ENCODE measurements at places on chromosomes 5 and 9.

DNA sequence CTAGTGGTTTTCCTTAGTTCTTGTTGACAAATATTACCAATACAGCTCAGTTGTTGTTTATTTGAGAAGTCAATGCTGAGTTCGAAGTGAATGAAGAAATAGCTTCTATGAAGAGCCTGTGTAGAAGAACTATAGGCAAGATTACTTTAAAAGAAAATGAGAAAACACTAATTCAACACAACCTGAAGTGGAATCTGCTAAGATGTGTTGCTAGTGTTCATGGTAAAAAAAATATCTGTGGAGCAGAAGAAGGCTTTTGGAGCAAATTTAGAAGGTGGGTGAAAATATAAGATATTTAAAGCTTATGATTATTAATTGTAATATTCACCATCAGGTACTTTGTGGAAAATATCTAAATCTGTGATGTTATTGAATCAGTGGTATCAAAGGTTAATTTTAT is 2.5 kb upstream of the DOCK2 start:
- no peak for DNase-seq

DNA sequence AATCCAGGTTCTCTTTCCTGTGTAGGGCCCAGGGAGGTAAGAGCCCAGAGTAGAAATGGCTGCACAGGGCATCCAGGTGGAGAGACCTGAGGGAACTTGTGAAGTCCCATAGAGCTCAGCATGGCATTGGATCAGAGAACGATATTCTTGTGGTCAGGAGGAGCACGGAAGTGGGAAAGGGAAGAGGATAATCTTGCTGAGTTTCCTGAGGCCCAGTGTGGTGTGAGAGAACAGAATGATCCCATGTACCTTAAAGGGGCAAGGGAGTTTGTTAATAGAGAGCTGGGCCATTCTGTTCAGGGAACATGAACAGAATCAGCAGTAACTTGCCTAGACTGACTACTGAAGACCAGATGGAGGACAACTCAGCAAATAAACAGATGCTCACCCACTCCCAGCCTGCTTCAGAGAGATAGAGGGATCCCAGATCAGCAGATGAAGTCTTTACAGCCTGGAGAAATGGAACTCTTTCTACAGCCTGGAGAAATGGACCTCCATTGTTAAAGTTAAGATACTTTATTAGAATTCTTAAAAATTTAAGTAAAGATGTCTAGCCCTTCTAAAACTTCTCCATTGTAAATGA is 119.7 kb upstream of the ELL2 start:
- no peak for DNase-seq

DNA sequence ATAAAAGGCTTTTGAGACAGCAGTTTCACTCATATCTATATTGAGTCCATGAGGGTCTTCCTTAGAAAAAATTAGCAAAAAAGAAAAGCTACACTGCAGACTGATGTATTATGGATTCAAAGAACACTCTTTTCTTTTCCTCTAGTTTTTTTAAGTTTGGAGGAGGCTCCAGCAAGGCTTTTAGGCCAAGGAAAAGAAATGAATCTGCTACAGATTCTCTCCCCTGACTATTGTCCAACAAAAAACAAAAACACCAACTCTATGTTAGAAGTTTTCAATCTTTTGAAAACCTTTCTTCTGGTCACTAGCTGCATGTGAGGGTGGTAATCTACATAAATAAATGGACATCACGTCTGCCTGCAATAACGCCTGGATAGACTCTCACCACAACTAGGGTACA is 310.4 kb downstream of the ARL15 start:
- DNase-seq, result no peak

GRCh38 chr5:36723912-36724311 is 117.5 kb downstream of the SLC1A3 start:
- no peak for DNase-seq

GRCh38 chr9:123933440-123934212 is 3.7 kb upstream of the DENND1A start:
- DNase-seq, result no peak

DNA sequence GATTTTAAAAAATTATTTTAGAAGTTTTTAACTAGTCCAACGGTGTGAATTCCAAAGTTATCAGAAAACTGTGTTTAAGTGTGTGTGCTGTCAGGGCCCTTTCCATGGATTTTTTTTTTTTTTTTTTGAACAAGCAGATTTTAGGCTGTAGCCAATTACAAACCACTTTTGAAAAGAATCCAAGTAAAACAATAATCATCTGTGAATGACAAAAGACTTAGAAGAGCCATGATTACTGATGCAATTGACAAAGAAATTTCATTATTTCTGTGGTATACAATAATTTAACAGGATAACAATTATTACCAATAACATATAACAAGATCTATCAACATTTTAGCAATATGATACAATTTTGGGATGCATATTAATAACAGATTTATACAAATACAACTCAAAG is 16.2 kb upstream of the PAIP1 start:
- DNase-seq, result no peak

DNA sequence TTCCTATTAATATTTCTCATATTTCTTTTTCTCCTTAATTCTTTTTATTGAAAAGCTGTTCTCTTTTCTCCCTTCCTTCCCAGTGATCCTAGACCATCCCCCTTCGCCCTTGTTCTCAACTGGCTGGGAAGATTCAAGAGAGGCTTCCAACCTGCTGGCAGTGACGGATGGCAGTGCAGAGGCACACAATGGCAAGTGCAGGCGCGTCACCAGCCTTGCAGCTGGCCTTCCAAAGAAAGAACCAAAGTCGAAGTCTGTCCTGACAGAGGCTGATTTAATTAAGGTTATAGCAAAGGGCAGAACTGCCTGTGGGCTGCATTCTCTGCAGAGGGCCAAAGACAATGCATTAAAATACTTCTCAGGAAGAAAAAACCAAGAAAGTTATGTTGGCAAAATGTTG is 7.4 kb downstream of the CEMIP2 start:
- no peak for DNase-seq

- DNase-seq, result no peak
Measured at GRCh38 chr9:811106-811531, 30.4 kb upstream of the DMRT1 start.

- no peak for DNase-seq
Measured at GRCh38 chr5:170716396-170716795, 67.1 kb upstream of the GABRP start.

- DNase-seq, result no peak
Measured at GRCh38 chr9:93264338-93265125, 80.6 kb downstream of the WNK2 start.

DNA sequence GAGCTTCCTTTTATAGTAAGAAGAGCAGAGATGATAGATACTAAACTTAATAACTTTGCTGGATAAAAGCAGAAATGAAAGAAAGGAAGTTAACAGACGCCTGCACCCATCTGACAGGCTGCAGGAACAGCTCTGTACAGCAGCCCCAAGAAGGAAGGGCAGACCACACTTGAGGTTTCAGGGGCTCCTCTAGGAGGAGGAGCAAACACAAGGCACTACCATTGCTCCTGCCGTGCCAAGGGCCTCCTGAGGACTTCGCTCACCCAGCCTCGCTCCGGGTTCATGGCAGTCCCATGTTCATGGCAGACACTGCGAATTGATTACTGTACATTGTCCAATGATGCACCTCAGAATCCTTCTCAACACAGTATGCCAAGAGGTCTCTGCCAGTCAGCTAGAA is 85.1 kb downstream of the AMBP start:
- no peak for DNase-seq

- DNase-seq, result no peak
Measured at GRCh38 chr5:86786955-86787354, 169.2 kb downstream of the COX7C start.

DNA sequence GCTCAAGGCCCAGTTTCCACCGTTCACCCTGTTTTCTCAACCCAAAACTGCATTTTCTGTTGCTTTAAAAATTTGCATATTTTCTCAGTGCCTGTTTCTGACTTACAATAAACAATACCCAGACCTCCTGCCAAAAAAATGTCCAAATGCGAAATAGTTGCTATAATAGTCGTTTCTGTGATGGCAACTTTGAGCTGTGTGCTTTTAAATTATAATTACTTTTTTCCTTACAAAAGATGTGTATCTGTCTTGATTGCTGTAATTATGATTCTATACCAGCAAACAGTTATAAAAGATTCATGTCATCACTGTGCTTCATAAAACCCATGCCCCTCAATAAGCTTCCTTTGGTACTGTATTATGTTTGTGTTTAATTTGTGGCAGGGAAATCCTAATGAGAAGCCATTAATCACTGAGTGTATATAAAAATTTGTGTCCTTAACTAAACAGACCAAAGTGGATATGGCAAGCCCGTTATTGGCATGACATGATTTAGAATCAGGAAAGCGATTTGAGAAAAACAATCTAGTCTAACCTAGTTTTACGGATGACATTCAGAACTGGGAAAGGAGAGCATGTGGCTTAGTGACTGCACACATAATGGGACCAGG is 5.4 kb upstream of the SLC1A3 start:
- no peak for DNase-seq

- DNase-seq, result no peak
Measured at GRCh38 chr5:107937204-107937603, 266.5 kb upstream of the EFNA5 start.

- DNase-seq, result no peak
Measured at GRCh38 chr9:1599961-1600360, 415.2 kb upstream of the SMARCA2 start.

DNA sequence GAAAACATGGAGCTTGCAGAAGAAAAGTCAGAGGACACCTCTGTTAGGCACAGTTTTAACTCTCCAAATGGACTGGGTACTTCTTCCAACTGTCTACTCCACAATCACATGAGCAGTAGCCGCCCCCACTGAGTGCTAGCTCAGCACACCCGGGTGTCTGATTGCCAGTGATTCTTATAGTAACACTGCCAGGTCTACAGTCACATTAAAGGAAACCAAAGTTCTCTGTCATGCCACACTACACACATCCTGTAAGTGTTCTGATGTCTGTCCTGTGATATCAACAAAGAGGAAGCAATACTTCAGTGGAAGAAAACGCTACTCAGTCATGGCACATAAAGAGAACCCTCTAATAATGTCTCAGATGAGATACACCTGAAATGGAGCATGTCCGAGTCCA is at the start of gene HAVCR2:
HAVCR2 (minus strand) TSS at position 69 of the 400 bp plus-strand sequence; CDS start at position 8, 61 bp downstream.
- no peak for DNase-seq

GRCh38 chr9:26524267-26524666 is 368.3 kb downstream of the CAAP1 start:
- no peak for DNase-seq

- no peak for DNase-seq
Measured at GRCh38 chr9:125646217-125646616, 60.8 kb downstream of the MAPKAP1 start.

GRCh38 chr5:14032918-14033317 is 88.4 kb upstream of the DNAH5 start:
- DNase-seq, result no peak

DNA sequence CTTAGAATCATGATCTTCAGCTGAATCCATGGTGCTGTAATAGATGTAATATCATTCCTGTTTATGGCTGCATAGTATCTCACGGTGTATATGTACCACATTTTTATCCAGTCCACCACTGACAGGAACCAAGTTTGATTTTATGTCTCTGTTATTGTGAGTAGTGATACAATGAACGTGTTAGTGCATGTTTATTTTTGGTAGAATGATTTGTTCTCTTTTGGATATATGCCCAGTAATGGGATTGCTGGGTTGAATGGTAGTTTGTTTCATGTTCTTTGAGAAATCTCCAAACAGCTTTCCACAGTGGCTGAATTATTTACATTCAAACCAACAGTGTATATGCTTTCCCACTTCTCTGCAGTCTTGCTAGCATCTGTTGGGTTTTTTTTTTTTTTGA is 175.1 kb upstream of the CDH10 start:
- DNase-seq, result no peak

All from stimulated activated CD4-positive, alpha-beta T cell treated with anti-CD3 and anti-CD28 coated beads, Interleukin-1b, Interleukin-23, amount 100 ng/mL, for 1 hour (primary cell).